ENCODE measurements at places on chromosomes 6 and 20.

- DNase-seq: no peak
Observed at GRCh38 chr6:142444376-142444775, 142.6 kb downstream of the ADGRG6 start.

DNA sequence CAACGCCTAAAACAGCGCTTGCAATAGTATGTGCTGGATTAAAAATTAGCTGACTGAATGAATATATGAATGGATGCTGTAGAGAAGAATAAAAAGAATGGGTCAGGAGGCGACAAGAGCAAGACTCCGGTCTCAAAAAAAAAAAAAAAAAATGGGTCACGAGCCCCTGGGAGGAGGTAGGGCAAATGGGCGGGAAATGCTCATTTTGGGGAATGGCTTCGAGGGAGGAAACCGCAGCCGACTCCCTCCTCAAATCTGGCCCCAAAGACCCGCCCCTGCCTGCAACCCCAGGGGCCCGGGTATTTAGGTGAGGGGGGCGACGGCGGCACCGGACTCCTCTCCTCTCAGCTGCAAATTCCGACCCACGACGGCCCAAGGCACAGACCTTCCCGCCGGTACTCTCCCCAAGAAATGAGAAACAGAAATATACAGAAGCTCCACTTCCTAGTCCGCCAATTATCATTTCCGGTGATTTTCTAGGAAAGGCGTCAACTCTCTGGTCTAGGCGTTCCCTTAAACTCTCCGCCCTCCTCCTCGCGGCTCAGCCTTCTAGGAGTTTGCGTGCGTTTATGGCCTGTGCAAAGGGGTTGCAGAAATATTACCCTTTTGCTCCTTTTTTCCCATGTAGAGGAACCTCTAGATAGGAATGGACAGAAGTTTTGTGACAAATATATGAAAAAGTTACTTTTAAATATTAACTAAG lies at the start of gene ZNF311:
Gene ZNF311, minus strand, starts transcription at position 133 of the 703 bp plus-strand sequence. CDS start 1,361 bp downstream, outside the sequence.
- peak; percentile 5 for DNase-seq

DNA sequence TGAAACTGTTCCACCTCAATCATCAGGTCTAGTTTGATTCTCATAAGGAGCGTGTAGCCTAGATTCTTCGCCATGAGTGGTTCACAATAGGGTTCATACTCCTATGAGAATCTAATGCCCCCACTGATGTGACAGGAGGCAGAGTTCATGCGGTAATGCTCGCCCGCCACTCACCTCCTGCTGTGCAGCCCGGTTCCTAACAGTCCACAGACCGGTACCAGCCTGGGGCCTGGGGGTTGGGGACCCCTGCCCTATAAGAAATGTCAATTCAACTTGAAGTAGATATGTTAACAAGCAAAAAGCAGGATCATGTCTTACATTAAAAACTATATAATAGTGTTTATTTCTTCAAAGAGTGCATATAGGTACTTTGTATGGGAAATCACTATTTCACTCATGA lies 216.5 kb downstream of the COL19A1 start:
- no peak for DNase-seq

- no peak for DNase-seq
Observed at GRCh38 chr6:69594405-69594804, 202.4 kb downstream of the LMBRD1 start.

DNA sequence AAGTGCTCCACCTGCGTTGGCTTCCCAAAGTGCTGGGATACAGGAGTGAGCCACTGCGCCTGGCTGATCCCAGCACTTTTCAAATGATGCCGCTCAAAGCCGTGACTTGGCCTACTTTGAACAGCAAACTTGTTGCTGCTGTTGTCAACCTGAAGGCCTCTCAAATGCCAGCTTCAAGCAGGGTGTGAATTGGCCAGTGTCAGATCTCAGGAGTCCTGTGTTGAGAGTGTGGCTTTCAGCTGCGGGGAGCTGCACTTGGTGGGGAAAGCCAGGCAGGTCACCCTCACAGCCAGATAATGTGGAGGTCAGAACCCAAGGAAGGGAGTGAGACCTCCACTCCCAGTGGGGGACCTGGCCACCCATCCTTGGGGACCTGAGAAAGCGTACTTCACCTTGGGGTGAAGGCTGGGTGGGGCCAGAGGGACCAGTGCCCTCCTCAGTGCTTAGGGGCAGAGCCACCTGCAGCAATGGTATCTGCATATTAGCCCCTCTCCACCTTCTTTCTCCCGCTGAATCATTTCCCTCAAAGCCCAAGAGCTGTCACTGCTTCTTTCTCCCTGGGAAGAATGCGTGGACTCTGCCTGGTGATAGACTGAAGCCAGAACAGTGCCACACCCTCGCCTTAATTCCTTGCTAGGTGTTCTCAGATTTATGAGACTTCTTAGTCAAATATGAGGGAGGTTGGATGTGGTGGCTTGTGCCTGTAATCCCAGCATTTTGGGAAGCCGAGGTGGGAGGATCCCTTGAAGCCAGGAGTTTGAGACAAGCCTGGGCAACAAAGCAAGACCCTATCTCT lies 19.1 kb upstream of the PANK2 start:
- DNase-seq: no peak

DNA sequence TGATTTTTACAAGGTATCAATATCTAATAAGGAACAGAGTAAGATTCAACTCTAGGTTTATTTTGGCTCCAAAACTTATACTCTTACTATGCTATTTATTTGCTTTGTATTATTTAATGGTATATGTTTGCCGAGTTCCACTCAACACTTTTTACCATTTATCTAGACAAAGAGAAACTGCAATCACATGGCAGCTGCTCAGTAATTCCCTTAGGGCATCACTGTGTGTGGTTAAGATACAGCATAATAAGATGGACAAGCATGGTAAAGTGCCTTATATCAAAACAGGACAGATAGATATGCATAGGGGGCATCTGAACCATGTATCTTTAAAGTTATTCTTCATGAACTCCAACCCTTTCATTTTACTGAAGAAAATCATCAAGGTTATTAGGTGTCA lies 483.0 kb upstream of the ID4 start:
- DNase-seq: no peak

DNA sequence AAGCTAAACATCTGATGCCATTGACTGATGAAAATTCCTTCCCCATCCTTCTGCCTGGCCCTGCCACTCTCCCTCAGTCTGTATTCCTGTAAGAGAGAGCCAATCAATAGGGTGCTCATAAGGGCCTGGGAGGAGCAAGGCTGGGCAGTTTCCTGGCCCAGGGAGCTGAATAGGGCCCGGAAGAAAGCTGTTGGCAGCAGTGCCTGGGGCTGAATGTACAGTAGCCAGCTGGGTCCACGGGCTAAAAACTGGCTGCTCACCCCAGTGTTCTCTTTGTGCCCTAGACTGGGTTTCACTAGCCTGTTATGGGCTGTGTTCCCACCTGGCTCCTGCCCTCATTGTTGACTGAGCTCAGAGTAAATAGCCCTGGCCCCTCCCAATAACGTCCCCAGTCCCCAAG lies 1.7 kb upstream of the WFDC2 start:
- DNase-seq: peak; percentile 5

GRCh38 chr6:142867355-142867801 lies 77.6 kb downstream of the HIVEP2 start:
- DNase-seq: no peak

GRCh38 chr6:44154067-44154466 lies 4.6 kb upstream of the CAPN11 start:
- no peak for DNase-seq

GRCh38 chr6:154371281-154371680 lies 14.7 kb upstream of the IPCEF1 start:
- DNase-seq: no peak

Measured in substantia nigra (tissue), 51 donors.